Caki2 (cell line): ENCODE measurements at places on chromosomes 13 and 19. TPM values are rescaled to one million over a fixed set of nuclear protein-coding genes. Genes with fewer than 3 reads are reported as not detected.

ATXN8OS gene
- total RNA-seq = not detected in 2 replicates

CEACAM16 gene
- not detected in 2 replicates for total RNA-seq

AKT2 gene
- total RNA-seq = 63.4 and 91.3 TPM in 2 replicates

MARCHF2 gene
- 47.5 and 58.4 TPM in 2 replicates for total RNA-seq

BEST2 gene
- total RNA-seq = not detected in 2 replicates

KANK3 gene
- total RNA-seq = 5.3 and 5.6 TPM in 2 replicates

NR2C2AP gene
- 59.3 and 78.3 TPM in 2 replicates for total RNA-seq

DNA sequence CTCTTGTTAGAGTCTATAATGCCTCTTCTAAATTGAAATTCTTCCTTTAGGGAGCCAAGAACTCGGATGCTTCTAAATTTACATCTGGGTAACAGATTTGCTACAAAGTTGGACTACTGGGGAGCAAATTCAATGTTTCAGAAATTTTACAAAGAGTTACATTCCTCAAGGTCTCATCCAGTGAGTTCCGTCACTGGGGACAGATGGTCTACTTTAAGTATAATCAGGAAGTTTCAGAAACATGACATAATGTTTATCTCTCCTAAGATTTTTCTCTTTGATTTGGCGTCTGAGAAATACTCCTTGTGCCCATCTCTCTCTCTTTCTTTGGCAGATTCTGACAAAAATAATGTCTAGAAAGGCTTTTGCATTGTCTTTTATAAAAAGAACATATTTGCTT, 81.5 kb upstream of the MBNL2 start:
- no peak for DNase-seq

DNA sequence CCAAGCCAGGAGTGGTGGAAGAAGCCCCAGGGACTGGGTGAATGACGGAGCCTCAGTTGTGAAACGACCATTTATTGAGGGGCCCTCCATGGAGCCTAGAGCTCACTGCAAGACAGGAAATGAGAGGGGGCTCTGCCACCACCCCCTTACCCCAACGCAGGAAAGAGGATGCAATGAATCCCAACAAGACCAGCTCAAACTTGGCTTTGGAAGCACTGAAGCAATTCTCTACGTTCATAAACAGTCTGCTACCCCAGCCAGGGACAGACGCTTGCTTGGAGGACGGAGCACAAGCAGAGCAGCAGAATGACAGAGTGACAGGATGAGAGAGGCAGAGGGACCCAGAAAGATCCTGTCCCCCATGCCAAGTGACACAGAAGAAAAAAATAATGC, 1.0 kb downstream of the PRKACA start:
- no peak for DNase-seq

GRCh38 chr19:55554741-55555152, 9.4 kb upstream of the SBK3 start:
- no peak for DNase-seq

DNA sequence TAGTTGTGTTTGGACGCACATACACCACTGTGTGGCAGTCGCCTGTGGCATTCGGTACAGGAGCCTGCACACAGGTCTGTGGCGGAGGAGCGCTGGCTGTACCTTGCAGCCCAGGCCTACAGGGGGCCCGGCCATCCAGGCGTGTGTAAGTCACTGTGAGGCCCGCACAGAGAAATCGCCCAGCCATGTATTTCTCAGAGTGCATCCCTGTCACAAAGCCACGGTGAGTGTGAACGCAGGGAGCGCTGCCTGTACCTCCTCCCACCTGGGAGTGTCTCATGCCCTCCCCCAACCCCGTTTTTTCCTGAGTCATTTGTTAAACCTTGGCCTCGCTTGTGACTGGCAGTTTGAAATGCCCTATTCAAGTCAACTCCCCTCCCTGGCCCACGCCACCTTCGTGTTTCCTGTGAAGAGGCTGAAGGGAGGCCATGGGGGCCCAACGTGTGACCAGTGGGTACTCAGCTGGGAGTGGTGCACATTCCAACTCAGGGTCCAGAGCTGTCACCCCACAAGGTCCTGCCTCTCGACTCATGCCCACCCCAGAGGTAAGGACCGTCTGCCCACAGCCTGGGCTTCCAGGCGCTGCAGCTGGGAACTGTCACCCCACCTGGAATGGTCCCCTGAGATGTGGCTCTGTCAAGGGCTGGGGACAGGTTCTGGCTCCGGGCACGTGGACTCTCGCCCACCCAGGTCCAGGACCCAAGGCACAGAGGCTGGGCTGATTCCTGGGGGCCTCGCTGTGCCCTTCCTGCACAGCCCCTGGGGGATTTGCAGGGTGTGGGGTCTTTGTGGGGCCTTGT, 11.6 kb upstream of the RASA3 start:
- DNase-seq = peak; percentile 51

DNA sequence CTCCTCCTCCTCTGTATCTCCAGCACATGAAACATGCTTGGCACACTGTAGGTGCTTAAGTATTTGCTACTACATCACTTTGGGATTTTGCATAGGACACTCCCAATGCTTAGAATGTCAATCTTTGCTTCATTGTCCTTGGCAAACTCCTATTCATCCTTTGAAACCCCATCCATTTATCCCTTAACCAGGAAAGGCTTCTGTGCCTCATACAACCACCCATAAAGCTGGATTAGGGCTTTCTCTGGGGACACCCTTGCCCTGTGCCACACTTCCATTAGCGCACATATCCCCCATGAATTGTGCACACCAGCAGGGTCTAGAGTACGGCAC, 5.8 kb upstream of the EPS8L1 start:
- DNase-seq = no peak

GRCh38 chr13:89688918-89689317, 1658.6 kb upstream of the MIR17HG start:
- no peak for DNase-seq

DNA sequence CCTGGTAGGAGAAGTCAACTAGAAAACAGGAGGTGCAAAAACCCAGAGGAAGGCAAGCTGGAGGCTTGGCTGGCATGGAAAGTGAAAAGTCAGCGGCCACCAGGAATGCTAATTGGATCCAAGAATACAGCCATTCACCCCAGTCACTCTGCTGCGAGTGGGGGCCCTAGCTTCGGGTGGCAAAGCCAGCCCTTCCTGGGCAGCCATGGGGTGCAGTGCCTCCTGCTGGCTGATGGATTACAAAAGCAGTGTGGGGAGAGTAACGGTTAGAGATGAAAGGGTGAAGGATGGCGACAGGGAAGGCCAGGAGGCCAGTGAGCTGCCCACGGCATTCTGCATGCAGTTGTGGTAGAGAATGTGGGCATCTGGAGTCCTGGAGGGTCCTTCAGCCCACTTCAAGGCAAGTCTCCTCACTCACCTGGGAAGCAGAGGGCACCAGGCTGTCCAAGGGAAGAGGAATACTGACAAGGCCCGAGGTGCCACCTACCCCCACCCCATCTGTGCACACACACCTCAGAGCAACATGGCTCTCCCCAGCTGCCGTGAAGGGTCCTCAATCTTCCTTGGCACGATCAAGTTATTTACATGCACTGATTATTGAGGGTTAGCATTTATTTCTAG, 20.3 kb upstream of the EPHX3 start:
- DNase-seq = peak; percentile 11

DNA sequence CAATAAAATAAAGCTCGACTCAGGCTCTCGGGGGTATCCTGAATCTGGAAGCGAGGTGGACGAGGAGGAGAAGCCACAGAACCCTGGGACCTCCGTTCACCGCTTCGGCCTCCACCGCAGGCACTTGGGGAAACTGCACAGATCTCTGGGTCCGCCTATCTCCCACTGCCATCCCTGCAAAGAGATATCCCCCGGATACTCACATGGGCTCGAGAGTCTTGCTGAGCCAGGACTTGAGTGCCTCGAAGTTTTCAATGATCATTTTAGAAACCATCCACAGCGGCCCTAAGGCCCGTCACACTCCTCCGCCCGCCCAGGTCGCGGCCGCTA, 589 bp downstream of the RBM26 start:
- no peak for DNase-seq

- DNase-seq = no peak
Observed at GRCh38 chr13:48431431-48431830, 18.5 kb upstream of the LPAR6 start.

- DNase-seq = no peak
Observed at GRCh38 chr19:54186934-54187381, 2.4 kb downstream of the MBOAT7 start.
